ENCODE measurements at places on chromosomes 5 and 9.

DNA sequence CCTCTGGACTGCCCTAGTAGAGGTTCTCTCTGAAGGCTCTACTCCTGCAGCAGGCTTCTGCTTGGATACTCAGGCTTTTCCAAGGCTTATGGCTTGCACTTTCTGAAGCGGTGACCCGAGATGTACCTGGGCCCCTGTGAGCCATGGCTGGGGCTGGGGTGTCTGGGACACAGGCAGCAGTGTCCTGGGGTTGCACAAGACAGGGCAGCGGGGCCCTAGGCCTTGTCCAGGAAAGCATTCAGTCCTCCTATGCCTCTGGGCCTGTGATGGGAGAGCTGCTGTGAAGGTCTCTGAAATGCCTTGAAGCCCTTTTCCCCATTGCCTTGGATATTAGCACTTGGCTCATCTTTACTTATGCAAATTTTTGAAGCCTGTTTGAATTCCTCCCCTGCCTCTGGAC, 192.2 kb downstream of the YTHDC2 start:
- no peak for DNase-seq

DNA sequence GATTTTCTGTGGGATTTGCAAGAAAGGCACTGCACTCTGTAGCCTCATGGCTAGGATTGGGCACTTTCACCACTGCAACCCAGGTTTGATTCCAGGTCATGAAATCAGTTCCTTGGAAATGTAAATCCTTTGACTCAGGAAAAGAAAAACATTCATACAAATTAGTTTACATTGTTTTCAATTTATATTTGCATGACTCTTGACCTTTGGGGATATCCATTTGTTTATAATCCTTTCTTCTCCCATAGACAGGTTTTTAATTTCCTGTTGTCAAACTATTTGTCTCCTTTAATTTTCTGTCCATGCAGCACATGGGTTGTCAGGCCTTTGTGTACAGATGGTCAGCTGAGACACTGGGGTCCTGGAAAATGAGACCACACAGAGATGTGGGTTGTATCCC, 801.5 kb downstream of the NR2F1-AS1 start:
- DNase-seq: no peak

GRCh38 chr5:39192450-39193160, 26.8 kb downstream of the FYB1 start:
- DNase-seq: no peak

DNA sequence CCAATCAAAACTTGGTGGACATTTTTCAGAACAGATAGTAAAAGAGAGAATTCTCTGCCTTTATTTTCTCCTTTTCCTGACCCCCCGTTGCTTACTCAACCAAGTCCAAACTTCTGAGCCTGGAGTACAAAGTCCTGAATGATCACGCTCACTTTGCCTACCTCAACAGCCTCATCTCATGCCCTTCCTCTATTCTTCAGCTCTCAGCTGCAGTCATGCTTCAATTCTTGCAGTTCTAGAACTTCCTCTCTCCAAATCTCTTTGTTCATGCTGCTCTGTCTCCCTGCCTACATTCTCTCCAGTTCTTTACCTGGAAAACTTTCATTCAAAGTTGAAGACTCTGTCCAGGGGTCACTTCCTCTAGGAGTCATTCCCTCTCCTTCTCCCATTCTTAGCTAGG, 398.5 kb upstream of the SLC24A2 start:
- no peak for DNase-seq

Measured in HL-60 (cell line).